HL-60 (cell line): ENCODE measurements at places on chromosomes 2 and 18.

DNA sequence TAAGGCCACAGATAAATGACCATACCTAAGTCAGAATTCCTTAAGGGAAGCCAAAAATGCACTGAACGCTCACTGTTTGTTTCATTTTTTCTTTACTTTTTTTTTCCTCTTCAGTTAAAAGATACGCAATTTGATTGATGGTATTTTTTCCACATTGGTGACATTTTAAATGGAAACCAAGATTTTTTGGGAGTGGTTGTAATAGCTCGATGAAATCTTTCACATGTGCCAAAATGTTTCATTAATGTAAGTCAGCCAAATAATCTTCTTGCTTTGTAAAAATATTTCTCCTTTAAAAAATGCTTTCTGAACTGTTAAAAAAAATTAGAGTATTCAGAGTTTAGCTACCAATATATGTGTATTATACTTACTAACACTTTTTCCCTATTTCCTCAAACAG lies 339.8 kb downstream of the ZEB2 start:
- no peak for DNase-seq

GRCh38 chr18:61608316-61608715 lies 275.1 kb downstream of the CDH20 start:
- DNase-seq: no peak

GRCh38 chr2:23231865-23232264 lies 153.1 kb upstream of the KLHL29 start:
- DNase-seq: no peak

- DNase-seq: no peak
These were observed 154.9 kb downstream of the MYO3B start for GRCh38 chr2:170332676-170333402.

GRCh38 chr2:154343282-154343681 lies 355.2 kb upstream of the KCNJ3 start:
- DNase-seq: no peak

GRCh38 chr18:79879566-79879965 lies 71.9 kb downstream of the SLC66A2 start:
- no peak for DNase-seq

DNA sequence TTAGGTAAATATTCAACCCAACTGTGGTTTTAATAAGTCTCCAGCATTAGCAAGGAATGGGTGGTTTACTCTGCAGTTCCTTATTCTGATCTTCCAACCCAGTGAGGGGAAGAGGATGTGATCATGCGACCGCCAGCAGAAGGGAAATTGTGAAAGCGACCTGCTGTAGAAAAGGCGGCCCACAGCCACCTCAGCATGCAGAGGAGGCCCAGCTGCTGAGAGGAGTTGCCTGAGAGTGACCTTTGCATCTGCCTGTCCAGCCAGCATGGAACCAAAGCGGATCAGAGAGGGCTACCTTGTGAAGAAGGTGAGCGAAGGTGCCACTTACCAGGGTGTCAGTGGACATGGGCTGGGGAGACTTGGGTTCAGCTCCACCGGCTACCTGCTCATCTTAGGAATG lies at the start of gene PLEK:
PLEK (plus strand) TSS at position 196 of the 400 bp plus-strand sequence; CDS start at position 266, 70 bp downstream.
- DNase-seq: peak; percentile 95

DNA sequence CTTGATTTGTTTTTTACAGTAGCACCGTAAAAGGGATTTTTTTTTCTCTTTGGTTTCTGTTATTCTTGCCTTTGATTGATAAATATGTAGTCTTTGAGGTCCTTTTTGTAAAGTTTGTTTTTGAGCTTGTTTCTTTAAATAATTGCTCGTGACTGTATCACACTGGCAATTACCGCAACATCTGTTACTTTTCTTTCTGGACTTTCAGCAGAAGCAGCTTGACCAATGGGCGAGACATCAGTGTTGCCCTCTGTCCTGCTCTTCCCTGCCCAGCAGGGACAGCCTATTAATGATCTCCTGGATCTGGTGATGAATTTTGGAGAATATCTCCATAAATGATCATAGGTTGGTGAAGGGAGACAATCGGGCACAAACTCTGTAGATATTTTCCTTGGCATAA lies 74.9 kb downstream of the TDRD15 start:
- no peak for DNase-seq

GRCh38 chr2:180442860-180443644 lies 436.0 kb upstream of the CWC22 start:
- DNase-seq: no peak

DNA sequence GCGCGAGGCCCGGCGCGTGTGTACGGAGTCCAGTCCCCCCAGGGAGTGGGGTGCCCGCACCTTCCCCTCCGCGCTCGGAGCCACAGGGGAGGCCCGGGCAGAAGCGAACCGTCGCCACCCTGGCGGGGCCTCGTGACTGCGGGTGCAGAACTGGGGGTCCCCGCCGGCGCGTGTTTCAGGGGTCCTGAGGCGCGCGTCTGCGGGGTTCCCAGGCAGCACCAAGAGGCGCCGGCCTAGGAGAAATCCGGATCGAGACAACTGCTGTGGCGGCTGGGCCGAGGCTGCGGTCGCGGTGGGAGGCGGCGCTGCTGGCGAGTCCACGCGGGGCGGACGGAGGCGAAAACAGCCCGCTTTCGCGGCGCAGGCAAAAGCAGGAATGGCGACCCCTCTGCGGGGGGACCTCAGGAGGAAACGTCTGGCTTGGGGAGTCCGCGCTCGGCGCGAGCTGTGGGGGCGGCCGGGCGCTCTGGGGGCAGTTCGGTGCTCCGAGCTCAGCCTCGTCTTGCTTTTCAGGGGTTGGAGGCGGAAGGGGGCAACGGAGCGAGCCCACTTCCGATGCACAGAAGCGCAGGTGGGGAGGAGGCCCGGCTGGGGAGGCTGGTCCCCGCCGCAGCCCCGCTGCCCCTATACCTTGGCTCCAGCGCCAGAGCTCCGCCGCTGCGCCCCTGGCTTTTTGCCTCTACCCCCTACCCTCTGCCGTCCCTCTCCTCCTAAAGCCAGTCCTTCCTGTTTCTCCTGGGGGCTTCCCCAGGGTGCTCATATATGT lies 81.5 kb upstream of the LDLRAD4 start:
- DNase-seq: peak; percentile 43
